ENCODE measurements at places on chromosomes 4 and X. TPM values are rescaled to one million over a fixed set of nuclear protein-coding genes. Genes with fewer than 3 reads are reported as not detected.

Gene TMEM271
- not detected for total RNA-seq

DNA sequence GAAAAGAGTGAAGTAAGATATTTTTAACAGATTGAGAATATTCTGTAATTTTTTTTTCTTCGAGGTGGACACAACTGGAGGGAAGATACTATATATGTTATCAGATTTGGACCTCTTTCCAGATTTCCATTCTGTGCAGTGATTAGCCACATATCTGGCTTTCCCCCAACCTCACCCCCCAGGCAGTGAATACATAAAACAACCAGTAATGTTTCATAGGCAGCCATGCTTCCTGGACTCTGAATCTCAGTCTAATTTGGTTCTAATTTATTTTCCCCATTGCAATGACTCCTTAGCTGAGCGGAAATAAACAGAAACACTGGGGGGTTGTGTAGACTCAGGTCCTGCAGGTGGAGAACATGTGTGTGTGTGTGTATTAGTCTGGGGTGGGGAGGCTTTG is 226.5 kb downstream of the FBXW7 start:
- no peaks in the 10 kb centered on the region for H3K36me3 ChIP-seq
- no peaks in the 10 kb centered on the region for H3K27me3 ChIP-seq
- no peak overlapping the region for H3K4me3 ChIP-seq
- no peak for DNase-seq

Gene MMRN1
- total RNA-seq: 37.4 TPM

DNA sequence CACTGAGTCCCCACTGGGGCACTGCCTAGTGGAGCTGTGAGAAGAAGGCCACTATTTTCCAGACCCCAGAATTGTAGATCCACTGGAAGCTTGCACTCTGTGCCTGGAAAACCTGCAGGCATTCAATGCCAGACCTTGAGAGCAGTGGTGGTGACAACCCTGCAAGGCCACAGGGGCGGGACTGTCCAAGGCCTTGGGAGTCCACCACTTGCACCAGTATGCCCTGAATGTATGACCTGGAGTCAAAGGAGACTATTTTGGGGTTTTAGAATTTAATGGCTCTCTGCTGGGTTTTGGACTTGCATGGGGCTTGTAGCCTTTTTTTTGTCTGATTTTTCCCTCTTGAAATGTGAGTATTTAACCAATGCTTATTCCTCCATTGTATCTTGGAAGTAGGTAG is 145.8 kb downstream of the MSN start:
- H3K4me3 ChIP-seq: no peak overlapping the region
- H3K27ac ChIP-seq: no peak overlapping the region
- H3K4me1 ChIP-seq: no peaks in the 10 kb centered on the region
- H3K27me3 ChIP-seq: no peaks in the 10 kb centered on the region

DNA sequence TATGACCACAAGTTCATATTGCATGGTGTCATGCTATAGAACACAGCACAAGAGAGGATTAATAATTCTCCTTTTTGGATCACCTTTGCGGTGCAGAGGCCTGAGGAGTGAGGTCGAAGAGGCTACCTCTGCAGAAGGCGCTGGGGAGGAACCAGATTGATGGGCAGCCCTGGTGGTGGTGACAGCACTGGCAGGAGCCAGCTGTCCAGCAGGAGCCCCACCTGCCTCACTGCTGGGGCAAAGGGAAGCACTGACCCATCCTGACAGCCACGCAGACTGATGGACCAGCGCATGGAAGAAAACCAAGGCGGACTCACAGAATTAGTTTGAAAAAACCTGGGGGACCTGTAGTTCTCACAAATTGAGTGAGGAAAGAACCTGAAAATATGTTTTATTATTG is 50.9 kb downstream of the COX18 start:
- DNase-seq: no peak
- H3K27ac ChIP-seq: no peak overlapping the region
- no peaks in the 10 kb centered on the region for H3K27me3 ChIP-seq

GRCh38 chr4:789571-790465 is 36.1 kb downstream of the CPLX1 start:
- no peak overlapping the region for H3K4me3 ChIP-seq
- peaks cover 33% of the 10 kb centered on the region for H3K27me3 ChIP-seq
- H3K27ac ChIP-seq: no peak overlapping the region
- H3K36me3 ChIP-seq: no peaks in the 10 kb centered on the region

Gene GABRE
- 44.5 TPM for total RNA-seq

DNA sequence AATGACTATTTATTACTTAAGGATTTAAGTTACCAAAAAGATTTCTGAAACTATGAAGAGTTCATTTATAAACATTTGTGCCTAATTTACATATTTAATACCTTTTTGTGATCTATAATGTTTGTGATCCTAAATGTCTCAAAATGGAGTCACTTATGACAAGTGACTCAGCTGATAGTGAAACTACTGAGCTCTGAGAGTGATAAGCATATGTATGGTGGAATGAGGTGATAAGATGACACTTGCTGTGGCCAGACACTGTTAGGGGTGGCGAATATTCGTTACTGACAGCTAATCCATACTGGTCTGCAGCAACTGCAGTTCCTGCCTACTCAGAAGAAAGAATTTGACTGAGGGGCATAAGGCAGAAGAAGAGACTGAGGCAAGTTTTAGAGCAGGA is 5.5 kb upstream of the NXF3 start:
- no peaks in the 10 kb centered on the region for H3K4me1 ChIP-seq
- no peak overlapping the region for H3K4me3 ChIP-seq
- H3K27ac ChIP-seq: no peak overlapping the region
- no peak for DNase-seq

GRCh38 chrX:16714504-16714903 is 2.0 kb upstream of the CTPS2 start:
- no peak overlapping the region for H3K4me3 ChIP-seq
- no peak for DNase-seq
- H3K27ac ChIP-seq: no peak overlapping the region
- H3K4me1 ChIP-seq: peaks cover 3% of the 10 kb centered on the region
- H3K27me3 ChIP-seq: peaks cover 34% of the 10 kb centered on the region

- peak overlapping the region; percentile 90 for H3K27ac ChIP-seq
- no peaks in the 10 kb centered on the region for H3K36me3 ChIP-seq
- DNase-seq: no peak
These were observed 1.2 kb upstream of the PHKA2 start for GRCh38 chrX:18985186-18985435.

Gene KLHL13
- 3.6 TPM for total RNA-seq

DNA sequence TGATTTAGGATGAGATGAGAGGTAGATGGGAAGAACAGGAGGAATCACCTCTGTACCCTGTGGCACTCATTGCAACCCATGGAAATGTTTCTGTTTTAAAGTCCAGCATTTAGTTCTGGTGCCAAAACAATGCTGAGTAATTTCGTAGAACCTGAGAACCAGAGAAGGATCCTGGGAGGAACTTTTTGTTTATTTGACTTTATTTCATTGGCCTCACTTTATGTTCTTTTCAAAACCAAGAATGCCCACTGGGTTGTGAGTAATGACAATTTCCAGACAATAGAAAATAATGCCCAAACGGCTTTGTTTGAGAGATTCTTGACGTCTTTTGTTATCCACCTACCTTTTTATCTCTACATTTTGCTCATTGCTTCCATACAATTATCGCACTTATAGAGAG is 111.3 kb downstream of the SHROOM3 start:
- H3K27me3 ChIP-seq: no peaks in the 10 kb centered on the region
- no peak for DNase-seq
- peaks cover 14% of the 10 kb centered on the region for H3K4me1 ChIP-seq
- H3K4me3 ChIP-seq: no peak overlapping the region
- H3K36me3 ChIP-seq: no peaks in the 10 kb centered on the region

DNA sequence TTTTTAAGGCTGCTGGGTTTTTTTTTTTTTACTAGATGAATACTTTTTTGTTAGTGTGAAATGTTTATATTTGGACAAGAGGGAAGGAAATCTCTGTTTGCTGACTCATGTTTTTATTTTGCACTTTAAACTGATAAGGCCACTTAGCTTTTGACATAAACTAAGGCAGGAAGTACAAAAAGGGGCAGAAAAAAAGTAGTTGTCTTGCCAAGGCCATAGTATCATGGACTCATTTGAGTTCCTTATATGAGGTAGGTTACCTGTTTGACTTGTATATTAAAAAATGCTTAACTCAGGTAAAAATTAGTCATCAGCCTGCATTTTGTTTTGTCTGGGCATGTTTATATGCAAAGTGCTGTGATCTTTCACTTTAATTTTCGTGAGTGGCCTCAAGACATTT is 26.0 kb downstream of the SMAD1 start:
- no peak overlapping the region for H3K4me3 ChIP-seq
- DNase-seq: peak; percentile 28
- no peak overlapping the region for H3K27ac ChIP-seq
- H3K27me3 ChIP-seq: no peaks in the 10 kb centered on the region
- no peaks in the 10 kb centered on the region for H3K36me3 ChIP-seq

Gene MORF4L2
- total RNA-seq: 264 TPM

Gene CT83
- total RNA-seq: not detected

DNA sequence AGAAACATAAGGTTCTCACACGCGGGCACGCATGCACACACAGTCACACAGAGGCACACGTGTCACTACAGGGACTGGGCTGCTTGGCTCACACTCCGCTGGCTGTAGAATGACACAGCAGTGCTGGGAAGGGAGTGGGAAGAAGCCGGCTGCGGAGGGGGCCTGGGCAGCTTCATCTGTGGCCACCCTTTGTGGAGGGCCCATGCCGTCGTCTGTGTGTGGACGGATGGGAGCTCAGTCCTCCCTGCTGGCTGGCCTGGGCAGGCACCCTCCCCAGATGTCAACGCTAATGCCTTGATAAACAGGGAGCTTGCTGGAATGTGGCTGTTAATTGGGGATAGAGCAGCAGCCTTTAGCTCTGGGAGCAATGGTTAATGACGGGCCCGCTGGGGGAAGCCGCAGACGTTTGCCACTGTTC is 621.1 kb downstream of the BCOR start:
- H3K4me1 ChIP-seq: no peaks in the 10 kb centered on the region
- peaks cover 7% of the 10 kb centered on the region for H3K27me3 ChIP-seq
- no peaks in the 10 kb centered on the region for H3K36me3 ChIP-seq
- H3K4me3 ChIP-seq: no peak overlapping the region

DNA sequence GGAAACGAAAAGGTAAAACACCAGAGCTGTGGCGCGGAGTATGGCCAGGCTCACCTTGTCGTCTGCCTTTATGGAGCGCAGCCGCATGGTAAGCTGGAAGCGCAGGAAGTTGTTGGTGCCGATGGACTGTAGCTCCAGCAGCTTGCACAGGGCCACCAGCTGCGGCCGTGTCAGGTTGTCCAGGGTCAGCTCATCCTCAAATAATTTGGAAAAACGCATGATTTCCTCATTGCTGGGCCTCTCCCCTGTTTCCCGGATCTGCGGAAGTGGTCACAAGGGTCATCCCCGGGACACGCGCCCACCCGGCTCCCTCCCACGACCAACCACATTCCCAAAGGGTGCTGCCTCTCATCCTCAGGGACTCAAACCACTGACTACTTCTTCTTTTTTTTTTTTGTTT is 23.3 kb downstream of the LETM1 start:
- DNase-seq: no peak
- H3K4me3 ChIP-seq: no peak overlapping the region
- no peaks in the 10 kb centered on the region for H3K4me1 ChIP-seq
- H3K27ac ChIP-seq: no peak overlapping the region
- peaks cover 18% of the 10 kb centered on the region for H3K36me3 ChIP-seq

Gene P2RY10
- total RNA-seq: 0.98 TPM

Gene PRSS12
- total RNA-seq: 55.0 TPM

DNA sequence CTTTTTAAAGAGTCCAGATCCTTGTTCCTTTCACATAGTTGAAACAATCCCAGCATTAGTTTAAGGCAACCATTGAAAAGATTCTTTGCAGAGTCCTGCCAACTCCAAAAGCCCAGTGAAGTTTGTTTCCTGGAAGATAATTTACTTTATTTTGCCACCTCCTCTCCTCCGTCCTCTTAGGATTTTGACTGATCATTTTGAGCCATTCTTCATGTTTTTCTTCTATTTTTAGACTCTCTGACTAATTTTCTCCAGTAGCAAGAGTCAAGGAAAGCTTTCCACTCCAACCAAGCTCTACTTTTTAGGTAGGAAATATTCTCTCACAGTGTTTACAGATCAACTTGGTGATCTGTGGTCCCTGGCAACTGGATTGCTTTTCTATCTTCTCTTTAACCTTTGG is 10.3 kb downstream of the NCBP2L start:
- no peak overlapping the region for H3K4me3 ChIP-seq
- H3K36me3 ChIP-seq: no peaks in the 10 kb centered on the region
- no peak overlapping the region for H3K27ac ChIP-seq

DNA sequence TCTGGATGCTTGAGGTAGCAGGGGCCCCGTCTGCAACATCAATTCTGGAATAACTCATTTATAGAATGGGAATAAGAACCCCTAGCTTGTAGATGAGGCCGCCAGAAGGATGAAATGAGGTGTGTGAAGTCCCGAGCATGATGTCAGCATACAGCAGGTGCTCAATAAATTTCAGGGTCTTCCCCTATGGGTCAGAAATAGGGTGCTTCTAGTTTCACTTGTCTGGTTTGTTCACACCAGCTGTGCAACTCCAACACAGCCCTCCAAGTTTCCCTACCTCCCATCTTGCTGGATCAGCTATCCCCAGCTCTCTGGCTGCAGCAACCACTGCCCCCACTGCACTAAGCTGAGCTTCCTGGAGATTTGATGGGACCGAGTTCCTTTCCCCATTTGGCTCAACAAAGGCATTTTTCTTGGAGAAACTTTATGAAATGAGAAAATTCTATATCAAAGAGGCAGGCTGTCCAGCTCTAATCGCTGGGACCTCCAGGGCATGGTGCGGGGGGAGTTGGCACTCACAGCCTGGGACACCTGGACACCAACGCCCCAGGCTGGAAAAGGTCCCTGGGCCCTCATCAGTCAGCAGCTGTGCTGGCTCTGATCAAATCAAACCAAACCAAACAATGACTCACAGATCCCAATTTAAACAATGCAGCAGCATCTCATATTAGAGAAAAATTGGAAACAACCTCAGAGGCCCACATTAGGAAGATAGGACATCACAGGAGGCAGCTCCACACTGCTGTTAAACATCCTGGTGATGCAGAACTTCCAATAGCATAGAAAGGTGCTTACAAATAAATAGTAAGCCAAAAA is 13.3 kb downstream of the SLC2A9 start:
- no peaks in the 10 kb centered on the region for H3K36me3 ChIP-seq
- H3K4me3 ChIP-seq: no peak overlapping the region
- H3K27ac ChIP-seq: no peak overlapping the region
- H3K27me3 ChIP-seq: no peaks in the 10 kb centered on the region
- peak; percentile 61 for DNase-seq

Gene BANK1
- total RNA-seq: 20.5 TPM

DNA sequence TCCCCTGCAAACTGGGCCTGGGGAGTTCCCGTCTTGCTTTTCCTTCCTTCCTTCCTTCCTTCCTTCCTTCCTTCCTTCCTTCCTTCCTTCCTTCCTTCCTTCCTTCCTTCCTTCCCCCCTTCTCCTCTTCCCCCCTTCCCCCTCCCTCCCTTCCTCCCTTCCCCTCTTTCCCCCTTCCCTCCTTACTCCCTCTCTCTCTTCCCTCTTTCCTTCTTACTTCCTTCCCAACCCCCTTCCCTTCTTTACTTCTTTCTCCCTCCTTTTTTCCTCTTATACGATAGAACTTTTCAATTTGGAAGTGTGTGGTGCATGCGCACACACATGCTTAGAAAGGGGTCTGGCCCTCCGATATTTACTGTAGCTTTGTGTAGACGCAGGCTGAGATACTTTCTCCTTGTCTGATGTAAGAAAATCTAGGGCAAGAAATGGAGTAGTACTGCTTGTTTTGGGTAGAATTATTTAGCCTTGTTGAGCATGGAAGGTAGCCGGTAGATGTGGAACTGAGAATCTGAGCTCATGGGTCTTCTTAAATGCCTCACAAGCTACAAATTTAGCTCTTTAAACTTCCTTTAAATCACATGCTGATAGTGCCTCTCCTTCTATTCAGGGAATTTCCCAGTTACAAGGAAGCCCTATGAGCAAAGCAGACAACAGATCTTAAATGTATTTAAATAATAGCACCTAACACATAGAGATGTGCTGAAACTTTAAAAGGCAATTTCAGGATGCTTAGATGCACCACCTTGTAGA is 189.6 kb downstream of the GPAT3 start:
- no peak overlapping the region for H3K4me3 ChIP-seq
- no peak overlapping the region for H3K27ac ChIP-seq
- no peaks in the 10 kb centered on the region for H3K36me3 ChIP-seq
- H3K27me3 ChIP-seq: no peaks in the 10 kb centered on the region
- DNase-seq: no peak
